ENCODE measurements at places on chromosomes 2 and 18. TPM values are rescaled to one million over a fixed set of nuclear protein-coding genes. Genes with fewer than 3 reads are reported as not detected.

The HJURP gene
- 1.9 TPM for total RNA-seq

DNA sequence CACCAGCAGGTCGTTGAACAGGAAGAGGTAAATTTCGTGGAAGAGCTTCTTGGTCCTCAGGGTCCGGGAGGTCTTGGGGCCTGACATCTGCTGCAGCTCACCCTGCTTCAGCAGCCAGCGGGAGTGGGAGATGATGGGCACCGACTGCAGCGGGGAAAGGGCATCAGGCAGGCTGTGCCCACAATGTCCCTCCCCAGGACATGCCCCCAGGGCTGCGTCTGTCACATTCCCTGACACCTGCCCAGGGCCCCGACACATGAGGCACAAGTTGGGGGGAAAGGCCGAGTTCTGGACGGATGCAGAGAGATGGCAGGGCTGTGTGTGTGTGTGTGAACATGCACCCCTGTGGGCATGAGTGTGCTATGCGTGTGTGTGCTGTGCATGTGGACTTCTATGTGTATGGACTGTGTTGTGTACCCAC, 13.9 kb downstream of the SNORC start:
- no peak for DNase-seq

The TCF23 gene
- total RNA-seq: 0.12 TPM

DNA sequence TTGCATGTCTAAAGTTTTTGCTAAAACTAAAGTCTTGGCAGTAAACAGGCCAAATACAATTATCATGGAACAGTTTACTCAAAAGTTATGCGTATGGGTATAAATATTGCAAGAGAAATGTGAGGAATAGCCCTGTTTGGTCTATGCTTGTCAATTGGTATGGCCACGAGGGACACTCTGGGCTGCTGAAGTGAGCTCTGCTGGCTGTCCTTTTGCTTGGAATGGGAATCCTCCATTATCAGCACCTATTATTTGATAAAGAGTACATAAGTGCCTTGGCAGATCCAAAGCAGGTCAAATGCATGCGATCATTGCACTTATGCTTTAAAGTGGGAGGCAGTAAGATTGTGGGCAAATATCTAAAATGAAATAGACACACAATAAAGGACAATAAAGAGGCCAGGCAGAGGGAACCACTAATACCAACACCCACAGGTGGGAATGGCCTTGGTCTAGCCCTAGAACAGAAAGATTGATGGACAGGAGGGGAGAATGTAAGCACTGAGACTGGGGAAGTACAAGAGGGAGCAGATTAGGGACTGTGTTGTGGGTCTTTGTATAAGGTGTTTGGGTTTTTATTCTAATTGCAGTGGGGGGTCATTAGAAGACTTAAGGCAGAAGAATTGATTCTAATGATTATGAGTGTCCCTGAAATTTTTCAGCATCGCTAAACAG, 60.0 kb upstream of the NOSTRIN start:
- DNase-seq: no peak

The SCG2 gene
- 1.1 TPM for total RNA-seq

DNA sequence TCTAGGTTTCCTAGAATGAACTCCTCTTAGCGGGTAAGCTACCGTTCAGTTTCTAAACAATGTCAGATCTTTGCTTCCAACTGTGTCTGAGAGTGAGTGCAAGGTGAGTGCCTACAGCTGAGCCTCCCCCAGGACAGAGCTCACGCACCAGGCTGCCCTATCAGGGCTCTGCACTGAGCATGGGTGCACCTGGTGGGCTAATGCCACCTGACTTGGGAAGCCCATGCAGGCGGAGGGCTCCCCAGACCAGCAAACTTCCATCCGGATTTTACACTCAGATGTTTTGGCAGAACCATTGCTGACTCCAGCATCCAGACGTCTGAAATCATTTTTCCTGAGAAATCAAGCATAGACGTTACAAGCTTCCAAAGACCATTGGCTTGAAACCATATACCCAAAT, 16.1 kb upstream of the MLPH start:
- no peak for DNase-seq

The ERBB4 gene
- 0.43 TPM for total RNA-seq

- DNase-seq: peak; percentile 43
These were observed 46.2 kb upstream of the MGAT5 start for GRCh38 chr2:134207589-134208209.

GRCh38 chr2:58749041-58749440, 507.9 kb upstream of the FANCL start:
- no peak for DNase-seq

GRCh38 chr2:134127496-134127895, 126.4 kb upstream of the MGAT5 start:
- DNase-seq: peak; percentile 36

DNA sequence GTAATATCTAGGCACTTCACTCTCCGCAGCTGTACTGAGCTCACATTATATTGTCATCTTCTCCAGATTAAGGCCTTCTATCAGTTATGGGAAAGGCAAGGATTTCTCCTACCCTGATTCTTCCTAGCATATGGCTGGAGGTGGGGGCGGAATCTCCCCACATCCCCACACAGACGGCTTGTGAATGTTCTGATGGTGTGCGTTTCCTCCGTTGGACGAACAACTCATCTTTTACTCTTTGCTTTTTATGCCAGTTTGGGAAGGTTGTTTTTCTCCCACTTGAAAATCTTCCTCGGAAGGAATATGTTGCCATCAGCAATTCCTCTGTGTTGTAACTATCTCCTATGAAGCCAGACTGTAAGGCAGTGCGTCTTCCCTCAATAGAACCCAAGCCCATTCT, 24.3 kb downstream of the KLHL29 start:
- DNase-seq: no peak

The STPG4 gene
- 0.20 TPM for total RNA-seq

The PPP1R1C gene
- total RNA-seq: 8.8 TPM

The LONRF2 gene
- 11.2 TPM for total RNA-seq

DNA sequence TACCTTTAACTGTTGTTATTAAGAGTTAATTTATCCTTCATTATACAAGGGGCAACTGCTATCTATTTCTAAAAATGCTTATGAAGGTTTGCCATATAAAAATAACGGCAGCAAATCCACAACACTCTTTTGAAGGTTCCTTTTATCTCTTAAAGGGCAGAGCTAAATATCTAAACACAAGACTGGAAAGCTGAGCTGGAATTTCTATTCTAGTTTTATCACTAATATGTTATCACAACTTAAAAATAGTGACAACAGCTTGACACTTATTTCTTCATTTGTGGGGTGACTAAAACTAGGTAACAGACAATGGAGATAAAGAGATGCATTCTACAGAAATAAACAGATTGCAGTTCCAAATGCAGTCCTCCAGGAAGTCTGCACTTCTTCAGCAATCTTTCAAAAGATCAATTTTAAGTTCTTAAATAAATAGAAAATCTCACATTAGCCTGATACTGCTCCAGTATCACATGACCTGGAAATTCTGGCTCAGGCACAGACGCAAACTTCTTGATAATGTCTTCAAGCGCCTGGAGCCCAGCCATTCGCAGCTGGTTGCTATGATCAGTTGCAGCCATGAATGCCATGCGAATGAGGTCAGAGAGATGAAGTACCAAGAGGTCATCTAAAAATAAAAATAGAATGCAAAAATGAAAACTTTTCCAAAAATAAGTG, 54.0 kb upstream of the STRN start:
- DNase-seq: peak; percentile 74

All from mucosa of gallbladder (tissue), 1 donor.